ENCODE measurements at places on chromosomes 6 and 20.

GRCh38 chr20:56360133-56360907 is 1.5 kb downstream of the FAM210B start:
- DNase-seq, result no peak

- no peak for DNase-seq
Observed at GRCh38 chr6:167696296-167696695, 130.4 kb upstream of the AFDN start.

- no peak for DNase-seq
Observed at GRCh38 chr6:4446982-4447381, 311.6 kb upstream of the ECI2 start.

DNA sequence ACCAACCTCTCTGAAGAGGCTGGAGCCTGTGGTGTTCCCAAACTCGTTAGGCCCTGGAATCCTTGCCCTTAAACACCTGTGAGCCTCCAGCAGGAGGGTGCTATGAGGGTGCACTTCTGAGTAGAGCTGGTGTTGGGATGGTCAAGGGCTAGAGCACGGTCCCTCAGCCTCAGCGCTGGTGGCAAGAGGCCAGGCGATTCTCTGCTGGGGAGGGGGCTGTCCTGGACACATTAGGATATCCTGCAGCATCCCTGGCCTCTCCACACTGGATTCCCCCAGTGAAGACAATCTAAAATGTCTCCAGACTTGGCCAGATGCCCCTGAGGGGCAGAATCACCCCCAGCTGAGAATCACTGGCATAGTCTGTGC is 157.8 kb downstream of the SYCP2 start:
- no peak for DNase-seq

DNA sequence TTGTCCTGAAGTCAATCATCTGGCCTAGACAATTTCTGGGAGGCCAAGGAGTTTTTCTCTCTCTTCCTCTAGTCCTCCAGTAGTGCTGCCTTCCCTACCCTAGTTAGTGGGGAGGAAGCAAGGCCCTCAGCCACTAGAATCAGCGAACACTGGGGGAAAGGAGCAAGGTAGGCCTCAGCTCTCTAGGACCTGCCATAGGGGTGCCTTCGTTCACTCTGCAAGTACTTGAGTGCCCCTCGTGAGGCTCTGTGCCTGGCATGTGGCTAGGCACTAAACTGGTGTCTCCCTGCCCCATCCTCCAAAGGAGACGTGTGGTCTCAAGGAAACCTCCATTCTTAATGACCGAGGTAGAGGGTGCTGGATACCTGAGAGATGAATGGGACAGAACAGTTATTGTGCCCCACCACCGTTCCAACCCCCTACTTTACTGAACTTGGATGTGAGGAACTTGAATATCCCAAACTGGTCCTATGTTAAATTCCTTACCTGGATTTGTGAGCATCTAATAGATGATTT is 1.1 kb downstream of the DEF6 start:
- DNase-seq, result no peak

DNA sequence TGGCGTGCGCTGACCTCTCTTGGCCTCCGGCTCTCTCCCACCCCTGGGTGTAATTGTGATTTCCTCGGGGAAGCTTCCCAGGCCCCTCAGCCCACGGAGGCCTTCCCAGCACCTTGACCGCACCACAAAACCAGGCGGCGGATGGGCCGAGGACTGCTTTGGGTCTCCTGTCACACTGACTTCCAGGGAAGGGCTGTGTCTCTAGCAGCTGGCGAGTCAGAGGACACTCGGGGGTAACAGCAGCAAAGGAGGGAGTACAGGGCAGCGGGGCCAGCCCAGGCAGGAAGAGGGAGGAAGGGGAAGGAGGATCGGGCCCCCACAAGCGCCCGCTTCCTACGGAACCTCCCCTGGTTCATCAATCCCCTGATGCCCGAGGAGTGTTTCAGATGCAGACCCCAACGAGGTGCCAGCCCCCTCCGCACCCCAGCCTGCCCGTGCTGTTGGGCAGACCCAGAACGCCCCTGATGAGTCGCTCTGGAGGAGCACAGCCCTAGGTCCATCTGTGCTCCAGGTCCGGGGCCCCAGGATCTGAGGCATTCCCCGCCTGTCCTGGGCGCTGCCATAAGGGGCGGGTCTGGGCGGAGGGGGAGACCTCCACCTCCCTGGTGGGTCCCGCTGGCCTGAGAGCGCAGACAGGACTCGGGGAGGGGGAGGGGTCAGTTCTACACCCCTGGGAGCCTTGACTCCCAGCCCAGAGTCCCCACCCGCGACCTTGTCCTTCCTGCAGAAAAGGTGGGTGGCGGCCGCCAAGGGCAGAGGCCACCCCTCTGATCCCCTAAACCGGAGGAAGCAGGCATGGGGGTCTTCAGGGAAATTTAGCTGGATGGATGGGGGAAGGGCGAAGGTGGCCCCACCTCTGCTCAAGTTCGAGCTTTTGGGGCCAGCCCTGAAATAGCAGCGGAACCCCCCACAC is 956 bp downstream of the CHRNA4 start:
- no peak for DNase-seq

DNA sequence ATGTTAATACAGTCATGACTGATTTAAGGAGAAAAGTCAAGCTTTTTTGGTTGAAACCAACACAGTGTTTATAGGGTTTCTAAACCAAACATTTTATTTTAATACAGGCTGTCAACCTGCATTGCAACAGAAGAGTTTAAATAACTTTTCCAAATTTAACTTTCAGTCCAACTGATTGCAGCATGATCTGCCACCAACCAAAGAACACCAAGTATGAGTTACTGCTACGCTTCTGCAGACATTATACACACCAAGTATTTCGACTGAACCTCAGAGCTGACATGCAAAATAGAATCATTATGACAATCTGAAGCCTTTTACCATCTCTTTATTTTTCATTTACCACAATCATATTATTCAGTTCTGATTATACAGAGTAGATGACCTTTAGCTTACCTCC is 151.2 kb upstream of the DST start:
- no peak for DNase-seq

DNA sequence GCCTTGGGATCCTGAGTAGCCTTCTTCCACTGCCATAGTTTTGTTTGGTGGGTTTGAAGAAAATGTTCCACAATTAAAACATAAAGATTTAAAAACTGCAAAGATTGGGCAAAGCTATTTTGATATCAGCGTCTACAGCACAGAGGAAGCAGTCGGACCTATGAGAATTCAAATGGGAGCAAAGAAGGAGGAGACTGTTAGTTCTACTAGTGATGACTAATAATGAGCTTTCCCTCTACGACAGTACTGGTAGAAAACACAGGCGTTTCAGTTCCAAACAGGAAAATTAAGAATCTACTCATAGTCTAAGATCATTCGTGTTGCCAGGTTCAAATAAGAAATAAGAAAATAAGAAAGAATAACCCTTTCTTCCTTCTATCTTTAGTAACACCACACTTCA is 121.2 kb downstream of the INSM1 start:
- no peak for DNase-seq

DNA sequence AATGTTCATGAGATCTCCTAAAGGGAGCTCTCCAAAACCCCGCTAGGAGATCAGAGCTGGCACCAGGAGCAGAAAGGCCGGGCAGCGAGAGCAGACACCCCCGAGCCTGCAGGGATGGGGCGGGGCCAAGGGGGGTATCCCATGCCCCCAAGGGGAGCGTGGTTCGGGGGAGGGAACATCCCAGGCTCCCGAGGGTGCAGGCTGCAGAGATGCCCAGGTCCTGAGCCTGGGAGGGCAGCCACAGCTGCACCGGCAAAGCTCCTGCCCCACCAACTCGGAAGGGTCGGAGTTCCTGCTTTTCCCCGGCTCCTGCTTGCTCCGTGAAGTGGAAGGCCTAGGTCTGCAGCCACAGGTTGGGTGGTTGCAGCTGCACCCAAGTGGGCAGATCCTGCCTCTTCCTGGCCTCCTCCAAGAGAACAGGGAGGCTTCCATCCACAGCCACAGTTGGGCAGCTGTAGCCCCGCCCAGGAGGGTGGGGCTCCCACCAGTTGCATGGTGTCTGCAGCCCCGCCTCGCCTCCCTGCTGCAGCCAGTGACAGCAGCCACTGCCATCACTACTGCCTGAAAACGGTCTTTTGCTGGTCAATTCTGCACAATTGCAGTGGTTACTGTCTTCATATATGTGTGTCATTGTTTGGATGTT is 13.4 kb upstream of the GMNN start:
- no peak for DNase-seq

DNA sequence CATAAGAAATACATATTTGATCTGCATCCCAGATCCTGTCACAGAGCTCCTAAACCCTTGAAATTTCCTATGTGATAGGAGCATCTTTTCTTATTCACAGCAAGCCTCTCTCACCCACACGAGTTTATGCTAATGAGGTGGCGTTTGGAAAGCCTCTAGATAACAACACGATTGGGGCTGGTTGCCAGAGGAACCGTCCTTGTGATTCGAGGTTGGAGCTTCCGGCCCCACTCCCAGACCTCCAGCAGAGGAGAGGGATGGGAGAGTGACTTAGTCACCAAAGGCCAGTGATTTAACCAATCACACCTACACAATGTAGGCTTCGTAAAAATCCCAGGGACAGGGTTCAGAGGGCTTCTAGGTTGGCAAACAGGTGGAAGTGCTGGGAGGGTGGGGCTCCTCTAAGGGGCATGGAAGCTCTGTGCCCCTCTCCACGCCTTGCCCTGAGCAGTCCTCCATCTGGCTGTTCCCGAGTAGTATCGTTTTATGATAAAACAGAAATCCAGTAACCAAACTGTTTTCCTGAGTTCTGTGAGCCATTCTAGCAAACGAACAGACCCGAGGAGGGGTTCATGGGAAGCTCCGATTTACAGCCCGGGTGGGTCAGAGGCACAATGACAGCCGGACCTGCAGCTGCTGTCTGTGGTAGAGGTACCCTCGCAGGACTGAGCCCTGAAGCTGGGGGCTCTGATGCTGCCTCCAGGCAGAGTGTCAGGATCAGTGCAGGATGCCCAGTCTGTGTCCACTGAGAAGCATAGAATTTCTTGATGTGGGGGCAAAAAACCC is 238.1 kb upstream of the ARID1B start:
- DNase-seq, result no peak

- no peak for DNase-seq
Observed at GRCh38 chr6:39088331-39088730, 26.7 kb downstream of the SAYSD1 start.

DNA sequence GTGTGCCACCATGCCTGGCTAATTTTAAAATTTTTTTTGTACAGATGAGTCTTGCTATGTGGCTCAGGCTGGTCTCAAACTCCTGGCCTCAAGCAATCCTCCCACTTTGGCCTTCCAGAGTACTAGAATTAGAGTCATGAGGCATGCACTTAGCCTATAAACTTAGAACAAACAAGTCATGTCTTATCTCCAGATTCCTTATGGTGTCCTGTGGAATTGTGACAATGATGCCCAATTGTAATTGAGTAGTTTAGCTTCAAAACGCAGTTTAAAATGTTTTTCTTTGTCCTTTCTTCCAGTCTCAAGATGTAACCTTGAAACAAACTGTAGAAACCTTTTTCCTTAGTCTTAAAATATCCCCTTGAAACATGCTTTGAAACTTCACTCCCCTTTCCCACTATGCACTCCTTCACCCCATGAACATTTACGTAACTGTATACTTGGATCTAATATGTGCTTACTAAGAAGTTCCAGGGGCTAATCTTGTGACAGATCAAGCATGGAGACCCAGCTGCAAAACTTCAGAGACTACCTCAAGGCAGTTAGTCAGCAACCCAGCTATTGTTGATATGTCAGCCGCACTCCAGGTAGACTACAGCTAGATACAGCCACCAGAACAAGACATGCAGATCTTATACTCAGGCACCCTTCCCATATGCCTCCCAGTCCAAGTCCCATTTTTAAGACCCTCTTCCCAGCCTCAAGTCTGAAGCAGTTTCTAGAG is 46.2 kb downstream of the MAN1A1 start:
- no peak for DNase-seq

All from stimulated activated CD4-positive, alpha-beta T cell treated with anti-CD3 and anti-CD28 coated beads, Interleukin-15, amount 100 ng/mL, for 1 hour (primary cell).